ENCODE measurements at places on chromosomes 4 and X. TPM values are rescaled to one million over a fixed set of nuclear protein-coding genes. Genes with fewer than 3 reads are reported as not detected.

Gene ADGRG4
- not detected for total RNA-seq

Gene ASB12
- not detected for total RNA-seq

Gene MSANTD1
- total RNA-seq = 2.2 TPM

Gene DMD
- 0.55 TPM for total RNA-seq

Gene NIPAL1
- 3.0 TPM for total RNA-seq

Gene CTSO
- total RNA-seq = 13.1 TPM

Gene LARP1B
- 19.1 TPM for total RNA-seq

Gene FBXW7
- 138 TPM for total RNA-seq

Gene SLC25A6
- 249 TPM for total RNA-seq

Gene ZNF711
- 1.3 TPM for total RNA-seq

Gene SUPT20HL2
- not detected for total RNA-seq
